ENCODE measurements at places on chromosomes 7 and 10.

GRCh38 chr7:2983586-2983985 is 60.1 kb downstream of the CARD11 start:
- no peak for DNase-seq

DNA sequence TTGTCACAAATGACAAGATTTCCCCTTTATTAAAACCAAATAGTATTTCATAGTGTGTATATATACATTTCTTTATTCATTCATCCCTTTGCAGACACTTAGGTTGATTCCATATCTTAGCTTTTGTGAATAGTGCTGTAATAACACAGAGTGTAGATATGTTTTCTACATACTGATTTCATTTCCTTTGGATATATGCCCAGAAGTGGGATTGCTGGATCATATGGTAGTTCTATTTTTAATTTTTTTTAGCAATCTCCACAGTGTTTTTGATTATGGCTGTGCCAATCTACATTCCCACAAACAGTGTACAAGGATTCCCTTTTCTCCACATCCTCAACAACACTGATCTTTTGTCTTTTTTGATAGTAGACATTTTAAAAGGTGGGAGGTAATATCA is 46.4 kb downstream of the CSTF2T start:
- DNase-seq: no peak

DNA sequence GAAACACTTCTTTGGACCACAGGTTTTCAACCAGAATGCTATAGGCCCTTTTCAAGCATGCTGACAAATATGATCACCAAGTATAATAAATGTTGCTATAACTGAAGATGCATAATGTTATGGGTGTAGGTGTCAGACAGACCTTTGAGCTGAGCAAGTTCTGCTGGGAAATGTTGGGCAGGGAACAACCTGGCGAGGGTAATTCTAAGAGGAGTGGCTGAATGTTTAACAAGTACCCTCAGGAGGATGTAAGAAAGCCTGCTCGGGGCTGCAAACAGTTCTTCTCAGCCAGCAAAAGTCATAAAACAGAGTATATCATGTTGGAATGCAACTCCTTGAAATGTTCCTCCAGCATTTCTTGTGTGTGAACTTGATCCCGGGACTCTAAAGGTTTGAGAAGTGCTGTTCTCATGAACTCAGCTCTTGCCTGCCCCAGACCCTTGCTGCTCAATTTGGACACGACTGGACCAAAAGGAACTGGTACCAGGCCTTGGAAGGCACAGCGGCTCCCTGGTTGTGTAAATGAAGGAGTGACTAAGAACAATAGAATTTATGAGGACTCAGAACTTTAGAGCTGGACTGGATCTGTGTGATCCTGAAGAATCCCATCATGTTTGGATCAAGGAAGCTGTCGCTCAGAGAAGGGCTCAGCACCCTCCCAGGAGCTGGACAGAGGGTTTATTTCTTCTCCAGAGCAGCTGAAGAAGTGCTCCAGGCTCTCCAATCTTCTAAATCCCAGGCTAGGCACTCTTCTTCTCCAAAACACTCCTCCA is 143.2 kb upstream of the ANK3 start:
- no peak for DNase-seq

DNA sequence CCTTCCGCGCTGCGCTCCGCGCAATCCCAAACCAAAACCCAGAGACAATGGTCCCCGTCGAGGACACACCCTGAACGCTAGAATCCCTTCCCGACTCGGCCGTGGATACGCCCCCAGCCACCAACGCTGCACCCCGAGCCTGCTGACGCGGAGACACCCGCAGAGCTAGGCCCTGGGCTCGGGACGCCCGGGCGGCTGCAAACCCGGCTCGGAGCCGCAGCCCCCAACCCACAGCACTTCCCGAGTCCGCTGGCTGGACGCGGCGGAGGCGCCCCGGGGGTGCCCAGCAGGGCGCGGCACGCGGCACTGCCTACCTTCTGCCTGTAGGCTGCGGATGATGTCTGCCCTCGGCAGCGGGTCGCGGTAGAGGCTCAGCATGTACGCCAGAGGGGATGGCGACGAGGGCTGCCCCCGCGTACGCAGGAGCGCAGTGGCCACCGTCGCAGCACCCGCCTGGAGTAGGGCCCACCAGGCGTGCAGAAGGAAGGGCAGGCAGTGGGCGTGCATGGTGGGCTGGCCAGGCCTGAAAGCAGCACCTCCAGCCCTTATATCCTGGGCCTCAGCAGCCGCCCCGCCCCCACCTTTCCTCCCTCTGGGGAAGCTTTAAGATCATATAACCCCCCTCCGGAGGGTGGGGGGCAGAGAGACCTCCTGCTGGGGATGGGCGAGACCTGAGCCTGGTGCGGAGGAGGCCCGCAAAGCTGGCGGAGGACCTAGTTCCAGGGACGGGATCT is at the start of gene NODAL:
Gene NODAL, minus strand, starts transcription at position 521 of the 734 bp plus-strand sequence. Its CDS starts 14 bp downstream, at position 507.
- no peak for DNase-seq

- DNase-seq: no peak
Measured at GRCh38 chr7:131904760-131905327, 348.4 kb upstream of the PODXL start.

DNA sequence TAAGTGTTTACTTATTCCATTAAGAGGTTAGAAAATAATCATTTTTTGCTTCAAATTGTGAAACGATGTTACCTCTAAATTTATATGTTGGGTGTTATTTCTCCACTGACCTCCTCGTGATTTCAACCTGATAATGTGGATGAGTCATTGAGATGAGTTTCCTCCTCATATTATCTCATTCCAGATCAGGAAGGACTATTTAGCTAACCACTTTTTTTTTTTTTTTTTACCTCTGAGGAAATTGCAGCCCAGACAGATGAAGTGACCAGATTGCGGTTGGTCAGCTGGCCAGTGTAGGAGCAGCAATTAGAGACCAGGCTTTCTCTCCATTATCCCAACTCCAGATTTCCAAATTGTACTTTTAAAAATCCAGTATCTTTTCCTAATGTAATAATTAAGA is 248.7 kb downstream of the FZD1 start:
- no peak for DNase-seq

GRCh38 chr10:126729314-126729870 is 58.9 kb upstream of the C10orf90 start:
- DNase-seq: no peak

GRCh38 chr7:64880322-64881297 is 22.5 kb upstream of the ZNF273 start:
- DNase-seq: no peak

DNA sequence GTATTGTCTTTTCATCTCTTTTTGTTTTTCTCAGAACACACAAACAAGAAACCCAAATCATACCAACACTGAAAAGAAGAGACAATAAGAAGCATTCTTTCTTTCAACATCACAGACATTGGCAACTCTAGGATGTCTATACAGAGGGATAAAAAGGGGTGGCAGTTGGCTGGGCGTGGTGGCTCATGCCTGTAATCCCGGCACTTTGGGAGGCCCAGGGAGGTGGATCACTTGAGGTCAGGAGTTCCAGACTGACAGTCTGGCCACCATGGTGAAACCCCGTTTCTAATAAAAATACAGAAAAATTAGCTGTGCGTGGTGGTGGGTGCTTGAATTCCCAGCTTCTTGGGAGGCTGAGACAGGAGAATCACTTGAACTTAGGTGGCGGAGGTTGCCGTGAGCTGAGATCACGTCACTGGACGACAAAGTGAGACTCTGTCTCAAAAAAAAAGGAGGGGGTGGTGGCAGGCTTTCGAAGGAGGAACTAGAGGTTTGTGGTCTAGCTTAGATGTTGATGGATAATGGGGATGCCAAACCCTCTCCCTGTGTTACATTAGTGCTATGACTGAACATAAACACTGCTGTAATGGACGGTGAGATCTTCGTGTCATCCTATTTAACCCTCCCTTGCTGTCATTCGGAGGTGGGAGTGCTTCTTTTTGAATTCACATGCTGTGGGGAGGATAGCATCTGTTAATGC is 9.4 kb downstream of the CNNM2 start:
- no peak for DNase-seq

GRCh38 chr7:50376056-50376820 is 71.7 kb downstream of the IKZF1 start:
- no peak for DNase-seq

GRCh38 chr7:130721486-130722277 is 12.3 kb downstream of the KLF14 start:
- no peak for DNase-seq

Data from coronary artery (tissue), 2 donors.